ENCODE measurements at places on chromosomes 11 and 22. TPM values are rescaled to one million over a fixed set of nuclear protein-coding genes. Genes with fewer than 3 reads are reported as not detected.

- DNase-seq = no peak
These were observed 64.7 kb upstream of the APOA1 start for GRCh38 chr11:116901964-116902688.

GRCh38 chr11:9148035-9148434 lies 56.6 kb upstream of the SCUBE2 start:
- DNase-seq = no peak

GRCh38 chr11:122439866-122440810 lies 215.4 kb upstream of the UBASH3B start:
- peak; percentile 45 for DNase-seq

APOL6 gene
- total RNA-seq = 7.2 TPM

- peak; percentile 4 for DNase-seq
These were observed 12.7 kb downstream of the MAP6 start for GRCh38 chr11:75656044-75656727.

- DNase-seq = no peak
These were observed 5.8 kb downstream of the MMP3 start for GRCh38 chr11:102837646-102838045.

- peak; percentile 65 for DNase-seq
These were observed 140.6 kb upstream of the CADM1 start for GRCh38 chr11:115644856-115645255.

MMP13 gene
- not detected for total RNA-seq

BIRC3 gene
- total RNA-seq = 5.0 TPM

RCOR2 gene
- total RNA-seq = 0.56 TPM

DNA sequence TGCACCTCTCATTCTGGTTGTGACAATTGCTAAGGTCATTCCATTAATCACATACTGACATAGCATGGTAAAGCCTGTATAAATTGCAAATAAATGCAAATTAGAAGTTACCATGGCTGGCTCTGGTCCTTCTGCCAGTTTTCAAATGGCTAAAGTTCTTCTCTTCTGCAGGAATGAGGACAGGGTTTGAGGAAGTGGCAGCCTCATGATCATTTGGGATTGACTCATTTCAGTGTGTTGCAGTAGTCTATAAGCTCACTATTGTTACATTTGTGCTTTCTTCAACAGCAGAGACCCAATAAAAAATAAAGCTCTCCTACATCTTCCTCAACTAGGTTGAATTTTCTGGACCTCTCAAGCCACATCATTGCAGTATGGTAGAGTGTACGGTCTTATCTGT lies 60.3 kb downstream of the NECTIN1 start:
- DNase-seq = no peak

CABP4 gene
- total RNA-seq = not detected

SOX6 gene
- total RNA-seq = 12.5 TPM

DNA sequence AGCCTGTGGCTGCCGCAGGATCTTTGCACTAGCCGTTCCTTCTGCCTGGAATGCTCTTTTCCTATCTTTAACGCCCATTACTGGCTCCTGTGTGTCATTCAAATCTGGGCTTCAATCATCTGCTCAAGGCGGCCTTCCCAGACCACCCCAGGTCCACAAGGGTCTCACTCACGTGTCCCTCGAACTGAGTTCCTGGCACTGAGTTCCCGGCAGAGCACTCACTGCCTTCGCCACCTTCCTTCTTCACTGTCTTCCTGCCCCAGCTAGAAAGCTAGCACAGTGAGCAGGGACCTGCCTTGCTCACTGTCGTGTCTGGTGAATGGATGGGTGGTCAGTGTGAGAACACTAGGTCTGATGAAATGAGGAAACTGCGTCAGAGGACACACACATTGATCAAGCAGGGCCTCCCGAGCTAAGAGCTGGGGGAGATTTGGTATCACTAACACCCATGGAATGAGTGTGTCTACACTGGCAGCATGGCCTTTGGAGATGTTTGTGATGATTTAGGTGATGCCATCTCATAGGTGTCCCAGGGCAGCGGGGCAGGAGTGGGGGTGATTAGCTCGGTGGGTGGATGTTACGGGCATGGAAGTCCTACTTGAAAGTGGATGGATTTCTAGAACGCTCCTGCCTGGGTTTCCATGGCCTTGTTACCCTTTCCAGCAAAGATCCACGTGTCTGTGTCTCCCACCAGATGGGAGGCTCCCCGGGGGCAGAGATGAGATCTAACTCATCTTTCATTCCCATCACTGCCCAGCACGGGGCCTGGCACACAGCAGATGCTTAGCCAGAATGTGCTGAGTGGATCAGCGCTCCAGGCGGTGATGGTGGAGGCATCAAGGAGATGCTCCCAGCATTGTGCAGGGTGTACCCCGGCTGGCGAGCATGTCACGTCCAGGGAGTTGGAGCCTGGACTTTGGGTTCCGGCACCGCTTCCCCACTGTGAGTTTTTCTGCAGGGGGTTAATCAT lies 64.5 kb downstream of the SHISAL1 start:
- DNase-seq = no peak

DNA sequence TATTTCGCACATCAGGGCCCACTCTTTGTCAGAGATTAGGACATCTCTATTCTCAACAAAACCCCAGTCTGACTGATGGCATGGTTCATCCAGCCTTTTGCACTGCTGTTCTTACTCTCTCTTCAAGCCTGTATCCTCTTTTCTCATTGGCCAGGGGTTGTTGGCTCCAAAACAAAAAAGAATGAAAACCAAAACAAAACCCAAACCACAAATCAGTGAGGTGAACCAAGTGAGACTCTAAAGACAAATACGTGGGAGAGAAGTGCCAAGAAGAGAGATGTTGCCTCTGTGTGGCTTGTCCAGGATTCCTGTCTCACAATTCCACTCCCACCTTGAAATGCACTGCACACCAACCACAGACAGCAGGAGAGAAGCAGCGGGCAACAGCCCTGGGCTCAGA lies 278.9 kb upstream of the NARS2 start:
- no peak for DNase-seq

BBOX1 gene
- total RNA-seq = not detected

DNA sequence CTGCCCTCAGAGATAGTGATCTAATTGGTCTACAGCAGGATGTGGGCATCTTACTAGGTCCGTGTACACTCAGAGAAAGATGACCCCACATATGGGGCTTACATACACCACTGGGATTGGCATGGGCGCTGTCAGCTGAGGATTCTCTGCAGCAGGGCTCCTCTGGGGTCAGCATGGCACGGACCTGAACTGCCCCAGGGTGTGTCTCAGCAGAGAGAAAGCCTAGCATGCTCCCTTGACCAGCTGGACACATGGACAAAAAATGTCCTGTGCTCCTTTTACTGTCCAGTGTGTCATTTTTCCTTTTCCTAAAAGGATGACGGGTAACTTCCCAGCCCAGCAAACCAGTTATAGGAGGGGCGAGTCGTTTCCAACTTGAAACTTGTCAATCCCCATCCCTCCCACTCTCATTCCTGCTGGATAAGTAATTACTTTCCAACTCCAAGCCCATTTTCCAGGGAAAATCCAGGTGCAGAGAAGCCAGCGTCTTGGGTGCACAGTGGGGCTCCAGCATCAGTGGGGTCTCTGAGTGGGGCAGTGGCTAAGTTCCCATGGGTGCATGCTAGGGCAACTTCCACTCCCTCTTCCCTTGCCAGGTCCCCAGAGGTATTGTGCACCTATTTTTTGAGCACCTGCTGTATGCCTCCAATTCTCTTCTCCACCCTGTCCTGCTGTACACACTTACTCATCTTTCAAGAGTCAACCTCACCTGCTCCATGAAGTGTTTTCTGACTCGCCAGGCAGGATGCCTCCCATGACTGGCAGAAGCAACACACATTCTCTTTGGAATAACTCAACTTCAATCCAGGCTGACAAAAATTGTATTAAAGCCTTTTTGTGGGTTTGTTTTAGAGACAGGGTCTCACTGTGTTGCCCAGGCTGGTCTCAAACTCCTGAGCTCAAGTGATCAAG lies 5.0 kb downstream of the VSTM5 start:
- DNase-seq = no peak

SCGB2A2 gene
- total RNA-seq = not detected

HSPB2 gene
- 0.18 TPM for total RNA-seq

DNA sequence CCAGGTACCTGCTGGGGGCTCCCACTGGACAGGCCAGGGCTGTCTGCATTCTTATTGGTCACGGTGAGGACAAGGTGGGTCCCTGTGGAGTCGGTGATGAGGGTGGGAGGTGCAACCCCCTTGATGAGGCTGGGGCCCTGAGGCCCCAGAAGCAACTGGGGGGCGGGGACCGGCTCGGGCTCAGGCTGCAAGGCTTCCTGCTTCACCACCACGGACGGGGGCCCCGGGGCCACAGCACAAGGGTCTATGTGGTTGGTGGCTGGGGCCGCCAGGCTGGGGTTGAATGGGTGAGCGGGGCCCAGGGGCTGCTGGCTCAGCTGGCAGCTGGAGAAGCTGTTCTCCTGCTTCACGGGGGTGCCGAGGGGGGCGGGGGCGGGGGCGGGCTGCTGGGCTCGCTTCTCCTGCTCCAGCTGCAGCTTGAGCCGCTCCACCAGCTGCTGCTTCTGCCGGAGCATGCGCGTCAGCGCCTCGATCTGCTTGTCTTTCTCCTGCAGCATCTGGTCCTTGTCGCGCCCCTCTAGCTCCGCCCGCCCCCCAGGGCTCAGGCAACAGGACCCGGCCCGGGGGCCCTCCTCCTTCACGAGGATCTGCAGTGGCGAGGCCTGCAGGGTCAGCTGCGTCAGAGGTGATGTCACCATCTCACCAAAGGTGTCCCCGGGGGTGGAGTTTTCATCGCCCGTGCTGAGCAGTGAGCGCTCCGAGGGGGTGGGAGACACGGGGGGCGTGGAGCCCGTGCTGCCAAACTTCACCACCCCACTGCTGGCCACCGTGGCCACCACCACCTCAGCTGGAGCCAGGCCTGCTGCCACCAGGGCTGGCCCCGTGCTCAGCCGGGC lies 48.2 kb downstream of the SGSM3 start:
- peak; percentile 56 for DNase-seq

- no peak for DNase-seq
These were observed 48.6 kb downstream of the CADM1 start for GRCh38 chr11:115455613-115456012.

MS4A7 gene
- not detected for total RNA-seq

RGL4 gene
- not detected for total RNA-seq

CDCA5 gene
- total RNA-seq = 9.1 TPM

NRIP3 gene
- 43.6 TPM for total RNA-seq

GRCh38 chr22:30221121-30221992 lies 25.2 kb downstream of the LIF start:
- DNase-seq = no peak

CD248 gene
- 19.5 TPM for total RNA-seq

DNA sequence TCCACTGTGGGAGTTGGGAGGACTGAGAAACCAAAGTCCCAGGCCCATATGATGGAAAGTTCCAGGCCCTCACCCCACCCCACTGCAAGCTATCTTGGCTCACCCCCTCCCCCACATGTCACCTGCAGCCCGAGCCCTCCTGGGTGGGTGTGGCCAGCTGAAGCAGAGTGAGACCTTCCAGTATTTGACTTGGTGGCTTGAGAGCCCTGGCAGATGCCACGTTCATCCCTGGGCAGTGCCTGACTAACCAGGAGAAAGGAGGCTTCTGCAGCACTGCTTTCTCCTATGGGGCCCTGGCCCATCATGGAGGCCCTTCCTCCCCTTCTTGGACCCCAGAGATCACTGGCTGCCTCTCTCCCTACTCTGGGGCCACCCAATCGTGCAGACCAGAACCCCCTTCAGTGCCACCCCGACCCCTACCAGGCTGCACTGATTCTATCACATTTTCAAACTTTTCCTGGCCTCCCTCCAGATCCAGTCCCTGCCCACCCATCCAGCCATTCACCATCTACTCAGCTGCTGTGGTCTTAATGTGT lies 38.1 kb upstream of the WNT11 start:
- DNase-seq = no peak

GRCh38 chr11:95503047-95503446 lies 272.0 kb upstream of the SESN3 start:
- DNase-seq = peak; percentile 10

DNA sequence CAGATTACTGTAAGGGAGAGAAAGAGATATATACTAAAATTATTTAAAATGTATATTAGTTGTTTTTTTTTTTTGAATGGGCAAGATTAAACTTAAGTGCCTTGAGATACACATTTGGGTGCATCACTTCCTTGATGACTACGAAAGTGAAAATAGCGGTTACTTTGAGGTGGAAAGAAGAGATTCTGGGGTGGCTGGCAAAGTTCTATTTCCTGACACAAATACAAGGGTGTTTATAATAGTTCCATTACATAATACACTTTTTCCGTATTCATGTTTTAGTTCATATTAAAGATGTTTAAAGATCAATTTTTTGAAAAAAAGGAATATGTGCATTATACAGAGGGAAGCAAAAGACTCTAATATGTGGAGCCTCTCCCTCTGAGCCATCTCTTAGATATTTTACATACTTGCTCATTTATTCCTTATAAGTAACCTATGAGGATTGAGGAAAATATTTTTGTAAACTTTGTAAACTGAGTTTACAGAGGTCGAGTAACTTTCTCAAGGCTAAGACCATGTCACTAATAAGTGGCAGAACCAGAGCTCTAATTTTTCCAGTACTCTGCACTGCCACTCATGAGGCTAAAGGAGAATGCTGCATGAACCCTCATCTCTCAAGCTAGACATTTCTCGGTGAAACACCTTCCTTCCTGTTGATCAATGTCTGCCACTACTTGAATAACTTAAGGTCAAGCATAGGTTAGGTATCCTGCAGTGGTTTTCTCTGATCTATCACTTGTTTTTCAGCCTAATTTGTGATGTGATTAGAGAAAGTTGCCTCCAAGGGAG lies 58.6 kb downstream of the DDIAS start:
- DNase-seq = no peak

CALCA gene
- not detected for total RNA-seq

GRCh38 chr11:134346976-134347350 lies 15.2 kb downstream of the GLB1L2 start:
- no peak for DNase-seq

DNA sequence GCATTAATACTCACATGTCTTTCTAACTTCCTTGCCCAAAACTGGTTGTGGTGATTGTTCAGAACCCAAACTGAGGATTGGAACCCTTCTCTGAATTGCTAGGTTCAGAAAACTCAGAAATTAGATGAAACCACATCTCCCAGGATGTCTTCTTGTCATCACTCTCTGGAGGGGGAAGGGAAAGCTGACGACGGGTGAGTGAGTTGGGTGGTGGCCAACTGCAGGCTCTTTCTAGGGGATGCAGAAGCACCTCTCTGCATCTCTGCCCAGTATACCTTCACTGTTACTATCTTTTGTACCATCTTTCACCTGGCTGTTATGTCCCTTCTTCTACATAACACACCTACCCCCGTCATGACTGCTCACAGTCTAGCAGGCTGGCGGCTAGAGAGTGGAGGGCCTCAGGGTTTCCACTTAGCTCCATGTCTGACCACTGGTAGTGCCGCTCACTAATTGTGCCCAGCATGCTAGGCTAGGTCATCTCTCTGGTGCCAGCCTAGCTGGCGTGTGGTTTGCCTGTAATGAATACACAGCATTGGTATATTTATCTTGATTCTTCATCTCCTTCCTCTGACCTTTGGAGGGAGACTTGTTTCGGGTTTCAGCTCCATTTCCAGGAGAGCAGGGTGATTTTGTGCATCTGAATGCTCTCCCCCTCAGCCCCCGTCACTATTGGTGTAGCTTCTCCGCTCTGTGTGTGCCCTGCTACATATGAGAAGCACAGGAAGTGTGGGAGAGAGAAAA lies 7.3 kb downstream of the GRAMD1B start:
- no peak for DNase-seq

MTMR2 gene
- 36.9 TPM for total RNA-seq

- no peak for DNase-seq
These were observed 15.9 kb downstream of the DENND5A start for GRCh38 chr11:9249252-9249651.

All from IMR-90 (cell line).